ENCODE measurements at places on chromosomes 5 and 9.

DNA sequence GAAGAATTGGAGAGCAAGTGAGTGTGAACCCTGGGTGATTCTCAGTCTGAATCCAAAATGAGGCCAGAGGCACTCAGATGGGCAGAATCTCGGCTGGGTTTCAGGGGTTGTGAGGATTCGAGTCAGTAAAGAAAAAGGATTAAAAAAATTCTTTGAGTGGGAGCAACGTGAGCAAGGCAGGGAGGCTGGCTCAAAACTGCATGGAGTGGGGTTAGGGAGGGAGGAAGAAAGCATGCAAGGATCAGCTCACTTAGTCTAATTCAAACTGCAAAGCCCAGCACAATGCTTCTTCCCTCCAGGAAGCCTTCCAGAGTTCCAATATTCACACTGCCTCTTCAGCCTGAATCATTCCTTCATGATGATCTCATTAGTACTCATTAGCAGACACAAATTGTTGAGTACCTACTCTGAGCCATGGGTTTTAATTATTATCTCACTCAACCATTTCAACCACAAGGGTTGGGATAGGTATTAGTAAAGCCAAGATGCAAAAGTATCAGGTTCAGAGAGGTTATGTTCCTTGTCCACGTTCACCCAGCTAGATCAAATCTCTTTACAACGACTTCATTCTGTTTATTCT is 95.8 kb downstream of the BRINP1 start:
- no peak for DNase-seq

DNA sequence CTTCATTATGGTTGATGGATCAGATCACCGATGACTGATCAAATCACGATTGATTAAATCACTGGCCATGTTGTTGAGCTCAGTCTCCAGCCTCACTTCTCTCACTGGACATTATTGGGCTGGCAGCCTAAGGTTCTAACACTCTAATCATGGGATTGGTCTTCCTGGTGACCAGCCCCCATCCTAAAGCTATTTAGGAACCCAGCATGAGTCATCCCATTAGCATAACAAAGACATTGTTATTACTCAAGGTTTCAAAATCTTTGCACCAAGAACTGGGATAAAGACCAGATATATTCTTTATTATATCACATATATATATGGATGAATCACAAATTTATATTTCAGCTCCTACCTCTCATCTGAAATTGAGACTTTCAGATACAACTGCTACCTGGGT is 272.1 kb upstream of the IL12B start:
- no peak for DNase-seq

- no peak for DNase-seq
Measured at GRCh38 chr9:127694890-127695720, 11.7 kb upstream of the CFAP157 start.

- DNase-seq, result no peak
Measured at GRCh38 chr5:112117551-112117950, 301.5 kb downstream of the EPB41L4A start.

DNA sequence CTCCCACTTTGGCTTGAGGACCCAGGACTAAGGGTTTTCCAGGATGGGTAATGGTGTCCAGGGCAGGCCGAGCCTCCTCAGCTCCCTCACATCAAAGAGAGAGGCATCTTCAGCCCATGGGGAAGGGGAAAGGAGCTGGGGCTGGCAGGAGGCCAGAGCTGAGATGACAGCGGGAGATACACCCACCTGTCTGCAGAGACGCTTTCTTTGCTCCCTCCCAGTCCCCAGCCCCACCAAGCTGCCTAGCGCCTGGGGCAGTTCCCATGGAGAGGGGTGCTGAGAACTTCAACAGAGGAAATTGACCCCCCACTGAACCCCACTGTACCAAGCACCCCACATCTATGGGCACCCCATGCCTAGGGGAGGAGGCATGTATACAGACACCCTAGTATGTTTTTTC is 10.6 kb downstream of the PCDH1 start:
- no peak for DNase-seq

DNA sequence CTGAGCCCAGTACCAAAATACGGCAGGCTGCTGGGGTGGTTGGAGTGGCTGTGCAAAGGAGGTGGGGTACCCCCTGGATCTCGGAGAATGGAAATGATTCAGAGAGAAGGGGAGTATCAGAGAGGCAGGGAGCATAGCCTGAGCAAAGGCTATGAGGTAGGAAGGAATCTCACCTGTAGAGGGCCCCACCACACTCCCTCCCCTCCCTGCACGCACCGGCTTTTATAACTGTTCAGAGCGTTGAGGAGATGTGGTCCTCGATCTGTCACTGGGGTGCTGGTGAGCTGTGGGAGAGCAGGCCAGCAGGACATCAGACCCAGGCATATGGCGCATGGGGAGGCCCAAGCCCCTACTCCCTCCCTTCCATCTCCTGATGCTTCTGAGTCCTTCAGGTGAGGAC is 13.2 kb downstream of the PHF19 start:
- DNase-seq, result no peak

- DNase-seq, result no peak
Measured at GRCh38 chr5:169580964-169581363, 2.6 kb upstream of the SPDL1 start.

- DNase-seq, result no peak
Measured at GRCh38 chr9:105309531-105309931, 65.1 kb downstream of the SLC44A1 start.

DNA sequence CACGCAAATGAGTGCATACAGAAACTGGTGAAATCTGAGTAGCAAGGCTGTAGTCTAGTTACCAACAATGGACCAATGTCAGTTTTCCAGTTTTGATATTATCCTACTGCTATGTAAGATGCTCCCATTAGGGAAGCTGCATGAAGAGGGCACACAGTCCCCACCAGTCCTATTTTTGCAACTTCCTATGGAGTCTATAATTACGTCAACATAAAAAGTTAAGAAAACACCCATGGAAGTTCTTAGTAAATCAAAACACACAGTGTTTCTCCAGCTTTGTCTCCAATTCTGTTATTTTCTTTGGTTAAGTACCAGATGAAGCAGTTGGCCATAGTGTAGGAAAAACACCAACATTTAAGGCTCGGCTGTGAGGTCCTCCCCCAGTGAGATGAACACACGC is 58.7 kb downstream of the FAT2 start:
- DNase-seq, result no peak

- DNase-seq, result no peak
Measured at GRCh38 chr5:6950250-6950649, 237.0 kb downstream of the TENT4A start.
